ENCODE measurements at places on chromosomes 5 and 9.

GRCh38 chr5:127810707-127811490 is 107.7 kb downstream of the CCDC192 start:
- DNase-seq: no peak

- no peak for DNase-seq
These were observed 129.4 kb downstream of the BASP1 start for GRCh38 chr5:17346811-17347210.

GRCh38 chr5:180179442-180180420 is 29.3 kb downstream of the RASGEF1C start:
- DNase-seq: no peak

- DNase-seq: no peak
These were observed 52.4 kb upstream of the TRAF1 start for GRCh38 chr9:120978987-120979386.

GRCh38 chr9:72733895-72734294 is 212.5 kb downstream of the TMC1 start:
- DNase-seq: no peak

- no peak for DNase-seq
These were observed 44.5 kb downstream of the PLPP7 start for GRCh38 chr9:131333771-131334628.

All from AG04450 (cell line).